ENCODE measurements at places on chromosomes 13 and 19. TPM values are rescaled to one million over a fixed set of nuclear protein-coding genes. Genes with fewer than 3 reads are reported as not detected.

The KLF1 gene
- total RNA-seq, result not detected

DNA sequence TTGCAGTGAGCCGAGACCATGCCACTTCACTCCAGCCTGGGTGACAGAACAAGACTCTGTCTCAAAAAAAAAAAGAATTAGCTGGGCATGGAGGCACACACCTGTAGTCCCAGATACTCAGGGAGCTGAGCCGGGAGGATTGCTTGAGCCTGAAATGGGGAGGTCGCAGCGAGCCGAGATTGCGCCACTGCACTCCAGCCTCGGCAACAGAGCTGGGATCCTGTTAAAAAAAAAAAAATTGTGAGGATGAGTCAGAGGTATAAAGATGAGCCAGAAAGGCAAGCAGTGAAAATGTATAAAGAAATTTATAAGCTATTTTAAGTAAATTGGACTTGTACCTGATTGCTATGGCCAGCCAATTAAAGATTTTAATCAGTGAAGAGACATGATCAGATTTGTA, 21.1 kb downstream of the KBTBD6 start:
- no peaks in the 10 kb centered on the region for H3K36me3 ChIP-seq
- H3K4me3 ChIP-seq, result no peak overlapping the region
- no peaks in the 10 kb centered on the region for H3K27me3 ChIP-seq
- H3K27ac ChIP-seq, result no peak overlapping the region
- no peak for DNase-seq
- H3K4me1 ChIP-seq, result no peaks in the 10 kb centered on the region

The OR4F17 gene
- not detected for total RNA-seq

The SSC5D gene
- total RNA-seq, result 6.0 TPM

DNA sequence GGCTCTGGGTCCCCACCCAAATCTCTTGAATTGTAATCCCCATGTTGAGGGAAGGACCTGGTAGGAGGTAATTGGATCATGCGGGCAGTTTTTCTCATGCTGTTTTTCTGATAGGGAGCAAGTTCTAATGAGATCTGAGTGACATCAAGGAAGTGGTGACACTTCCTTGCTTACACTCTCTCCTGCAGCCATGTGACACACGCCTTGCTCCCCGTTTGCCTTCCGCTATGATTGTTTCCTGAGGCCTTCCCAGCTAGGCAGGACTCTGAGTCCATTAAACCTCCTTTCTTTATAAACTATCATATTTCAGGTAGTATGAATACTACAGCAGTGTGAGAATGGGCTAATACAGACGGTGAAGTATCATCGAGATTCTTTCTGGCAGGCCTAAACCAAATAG, 1040.4 kb upstream of the MIR17HG start:
- no peaks in the 10 kb centered on the region for H3K36me3 ChIP-seq
- no peak for DNase-seq
- no peaks in the 10 kb centered on the region for H3K27me3 ChIP-seq
- H3K4me1 ChIP-seq, result no peaks in the 10 kb centered on the region
